ENCODE measurements at places on chromosomes 3 and 15.
A peak's percentile ranks its signal among the peaks of the same experiment; 100 is the strongest.

DNA sequence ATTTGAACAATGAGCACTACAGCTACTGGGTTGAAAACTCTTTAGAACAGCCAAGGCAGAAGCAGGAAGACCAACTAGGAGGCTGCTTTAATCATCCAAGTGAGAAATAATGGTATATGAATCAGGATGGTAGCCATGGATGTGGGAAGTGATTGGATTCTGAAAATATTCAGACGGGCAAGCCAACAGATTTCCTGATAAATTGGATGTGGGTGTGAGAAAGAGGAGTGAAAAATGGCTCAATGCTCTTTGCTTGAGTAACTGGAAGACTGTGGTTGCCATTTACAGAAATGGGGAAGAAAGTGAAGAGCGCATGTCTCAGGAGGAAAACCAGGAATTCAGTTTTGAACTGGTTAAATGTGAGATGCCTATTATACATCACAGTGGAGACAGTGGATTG is 50.4 kb downstream of the ISL2 start:
- no peak for DNase-seq

DNA sequence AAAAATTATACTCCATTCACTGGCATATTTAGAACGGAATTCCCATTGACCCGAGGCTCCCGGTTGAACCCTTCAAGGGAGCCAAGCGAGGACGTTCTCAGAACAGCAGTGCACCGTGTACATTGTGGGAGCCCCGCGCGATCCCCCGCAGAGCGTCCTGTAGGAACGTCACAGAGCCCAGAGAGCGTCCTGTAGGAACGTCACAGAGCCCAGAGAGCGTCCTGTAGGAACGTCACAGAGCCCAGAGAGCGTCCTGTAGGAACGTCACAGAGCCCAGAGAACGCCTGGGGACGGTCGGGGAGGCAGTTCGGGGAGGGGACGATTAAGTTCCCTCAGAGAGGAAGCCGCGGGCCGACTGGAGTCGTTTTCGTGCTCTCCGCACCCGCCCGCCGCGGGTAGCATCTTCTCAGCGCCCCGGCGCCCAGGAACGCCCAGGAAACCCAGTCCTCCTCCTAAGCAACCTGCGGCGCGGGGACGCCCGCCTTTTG is 506 bp upstream of the ATP1B3 start:
- no peak for DNase-seq

DNA sequence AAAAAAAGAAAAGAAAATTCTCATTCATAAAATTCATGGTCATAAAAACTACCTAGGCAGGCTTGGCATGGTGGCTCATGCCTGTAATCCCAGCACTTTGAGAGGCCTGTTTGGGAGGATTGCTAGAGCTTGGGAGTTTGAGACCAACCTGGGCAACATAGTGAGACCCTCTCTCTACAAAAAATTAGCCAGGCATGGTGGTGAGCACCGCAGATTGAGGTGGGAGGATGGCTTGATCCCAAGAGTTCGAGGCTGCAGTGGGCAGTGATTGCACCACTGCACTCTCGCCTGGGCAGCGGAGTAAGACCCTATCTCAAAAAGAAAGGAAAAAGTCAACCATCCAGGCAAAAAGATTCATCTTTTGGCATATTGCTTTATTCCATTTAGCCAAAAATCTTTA is 58.5 kb downstream of the MEIS2 start:
- no peak for DNase-seq

DNA sequence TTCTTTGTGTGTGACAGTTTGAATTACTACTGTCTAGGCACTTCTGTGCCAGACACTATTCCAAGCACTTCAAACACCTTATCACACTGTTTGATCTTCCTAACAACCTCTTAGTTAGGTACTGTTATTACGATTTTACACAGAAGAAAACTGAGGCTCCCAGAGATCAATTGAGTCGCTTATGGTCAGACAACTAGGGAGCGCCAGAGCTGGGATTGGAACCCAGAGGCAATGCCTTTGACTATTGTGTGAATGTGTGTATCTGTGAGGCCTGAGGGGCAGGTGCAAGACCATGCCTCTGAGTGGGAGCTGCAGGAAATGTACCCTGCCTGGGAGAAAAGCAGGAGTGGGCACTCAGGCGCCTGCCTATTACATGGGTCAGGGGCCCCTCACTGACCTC is 1.8 kb downstream of the TRH start:
- DNase-seq: no peak

DNA sequence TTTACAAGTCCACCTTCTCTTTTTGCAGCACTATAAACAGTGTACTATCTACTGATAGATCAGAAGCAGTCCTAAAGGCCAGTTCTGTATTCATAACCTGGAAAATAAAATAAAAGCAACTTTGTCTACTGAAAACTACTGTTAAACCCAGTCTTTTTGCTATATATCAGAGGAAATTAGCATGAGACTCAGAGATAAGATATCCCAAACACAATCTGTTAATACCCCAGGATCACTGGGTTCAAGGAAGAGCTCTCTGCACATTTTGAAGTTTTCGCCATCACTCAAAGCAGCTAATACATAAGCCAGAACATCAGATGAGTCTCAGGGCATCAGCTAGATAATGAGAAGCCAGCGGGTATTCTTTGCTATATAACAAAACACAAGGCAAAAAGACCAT is 21.8 kb downstream of the OSBPL10 start:
- no peak for DNase-seq

DNA sequence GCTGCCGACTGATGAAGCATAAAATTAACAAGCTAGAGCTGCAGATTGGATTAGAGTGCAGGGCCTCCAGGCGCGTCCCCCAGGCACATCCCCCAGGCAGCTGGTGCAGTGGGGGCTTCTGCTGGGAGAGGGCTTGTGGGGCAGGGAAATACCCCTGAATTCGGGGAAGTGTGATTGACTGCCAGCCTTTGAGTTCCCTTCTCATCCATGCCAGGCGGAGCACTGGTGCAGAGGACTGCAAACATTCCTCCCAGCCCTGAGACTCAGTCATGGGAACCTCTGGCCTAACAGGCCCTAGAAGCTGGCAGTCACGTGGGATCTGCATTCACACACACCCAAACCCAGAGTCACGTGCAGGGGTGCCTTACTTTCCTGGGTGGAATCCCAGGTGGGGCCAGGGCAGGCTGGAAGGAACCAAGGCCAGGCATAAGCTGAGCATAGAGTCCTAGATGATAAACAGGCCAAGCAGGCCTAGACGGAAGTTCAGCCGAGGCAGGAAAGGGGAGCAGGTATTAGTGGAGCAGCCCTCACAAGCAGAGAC is 46.2 kb upstream of the SEC22A start:
- no peak for DNase-seq

- DNase-seq: peak; percentile 66
Measured at GRCh38 chr15:40098489-40099261, 10.0 kb downstream of the BMF start.

GRCh38 chr15:92232317-92232716 is 161.4 kb upstream of the ST8SIA2 start:
- DNase-seq: no peak

DNA sequence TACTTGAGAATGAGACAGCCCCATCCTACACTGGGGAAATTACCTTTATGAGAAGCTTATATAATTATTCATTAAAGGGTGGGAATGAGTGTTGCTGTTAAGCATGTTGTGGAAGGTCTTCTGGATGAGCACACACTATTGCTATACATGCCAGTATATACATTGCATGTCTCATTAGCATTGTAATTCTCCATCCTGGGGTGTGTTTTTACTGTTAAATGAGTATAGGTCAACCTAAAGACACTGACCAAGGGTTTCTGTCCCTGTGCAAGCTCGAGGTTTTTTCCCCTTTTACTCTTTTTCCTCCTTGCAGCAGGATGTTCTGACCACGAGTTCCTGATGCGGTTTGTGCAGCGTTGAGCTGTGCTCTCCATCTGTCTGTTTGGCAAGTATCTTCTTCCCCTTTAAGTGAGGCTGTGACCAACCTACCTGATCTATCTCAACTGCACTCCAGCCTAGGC is 7.2 kb upstream of the IVD start:
- DNase-seq: no peak

DNA sequence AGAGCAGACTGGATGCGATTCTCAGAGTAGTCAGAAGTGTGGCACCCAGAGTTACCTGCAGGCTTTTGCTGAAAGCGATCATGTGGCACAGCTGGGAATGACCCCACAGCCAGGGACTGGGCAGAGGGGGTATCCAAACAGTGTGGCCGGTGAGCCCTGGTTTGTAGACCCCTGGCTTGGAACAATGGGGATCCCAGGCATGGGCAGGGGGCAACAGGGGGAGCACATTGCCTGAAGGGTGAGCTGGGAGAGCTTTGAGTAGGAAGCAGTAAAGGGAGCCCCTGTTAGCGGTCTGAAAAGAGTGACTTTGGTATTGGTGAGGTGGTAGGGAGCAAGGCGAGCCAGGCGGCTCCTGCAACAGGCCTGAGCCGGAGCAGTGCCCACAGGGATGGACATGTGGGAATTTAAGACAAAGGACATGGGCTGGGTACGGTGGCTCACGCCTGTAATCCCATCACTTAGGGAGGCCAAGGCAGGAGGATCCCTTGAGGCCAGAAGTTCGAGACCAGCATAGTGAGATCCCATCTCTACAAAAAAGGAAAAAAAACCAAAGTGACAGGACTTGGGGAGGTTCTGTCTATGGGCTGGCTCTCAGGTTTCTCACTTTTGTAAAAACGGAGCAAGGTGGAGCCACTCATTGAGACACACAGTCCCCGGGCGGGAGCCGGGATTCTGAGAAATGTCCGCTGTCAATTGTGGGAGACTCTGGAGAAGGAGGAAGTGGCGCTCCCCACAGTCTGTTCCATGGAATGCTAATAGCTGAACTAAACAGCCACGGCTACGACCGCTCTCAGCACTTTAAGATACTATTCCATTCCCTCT is 223.8 kb upstream of the LYSMD4 start:
- DNase-seq: no peak

DNA sequence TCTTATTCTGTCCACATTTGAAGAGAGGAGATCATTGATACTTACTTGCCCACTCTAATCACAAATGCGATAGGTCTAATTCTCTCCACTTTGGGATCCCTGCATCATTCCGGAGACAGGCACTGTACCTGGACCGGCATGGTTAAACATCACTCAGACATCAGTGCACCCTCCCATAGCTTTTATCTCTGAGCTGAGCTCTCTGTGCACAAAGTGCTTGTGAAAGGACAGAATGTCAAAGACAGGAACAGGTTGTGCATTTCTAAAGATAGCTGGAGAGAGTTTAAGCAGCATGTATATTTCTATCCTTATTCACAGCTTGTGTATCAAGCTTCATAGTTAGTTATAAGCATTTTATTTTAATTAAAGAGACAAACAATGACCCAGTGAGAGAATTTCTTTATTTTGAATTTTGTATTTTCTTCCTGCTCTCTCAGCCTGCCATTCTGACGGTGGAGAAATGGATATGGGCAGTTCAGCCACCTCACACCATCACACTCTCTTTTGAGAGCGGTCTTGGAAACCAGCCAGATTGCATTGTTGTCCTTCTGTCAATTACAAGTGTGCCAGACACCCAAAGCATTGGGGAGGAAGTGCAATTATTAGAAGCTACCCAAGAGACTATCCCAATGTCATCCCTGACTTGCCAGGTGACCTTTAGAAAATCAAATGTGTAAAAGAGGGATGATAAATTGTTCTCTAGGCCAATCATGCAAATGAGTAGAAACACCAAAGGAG is 65.2 kb upstream of the CHL1 start:
- DNase-seq: peak; percentile 44

GRCh38 chr3:111764645-111765091 is 94.4 kb upstream of the PHLDB2 start:
- DNase-seq: no peak

DNA sequence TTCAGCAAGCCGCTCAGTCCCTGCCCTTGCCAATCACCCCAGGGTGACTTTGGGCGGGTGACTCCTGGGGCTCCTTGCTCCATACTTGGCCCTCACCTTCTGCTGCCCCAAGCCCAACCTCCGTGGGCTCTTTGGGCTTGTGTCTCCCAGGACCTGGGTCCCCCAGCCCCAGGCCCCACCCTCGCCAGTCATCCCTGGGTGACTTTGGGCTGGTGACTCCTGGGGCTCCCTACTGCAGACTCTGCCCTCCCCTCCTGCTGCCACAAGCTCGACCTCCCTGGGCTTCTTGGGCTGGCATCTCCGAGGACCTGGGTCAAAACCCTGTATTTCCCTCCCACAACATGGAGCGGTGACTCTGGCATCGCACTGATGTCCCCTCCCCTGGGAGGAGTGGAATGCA is 151.5 kb downstream of the GOLGA6L4 start:
- no peak for DNase-seq

GRCh38 chr15:43808960-43809678 is 8.7 kb downstream of the HYPK start:
- DNase-seq: no peak

DNA sequence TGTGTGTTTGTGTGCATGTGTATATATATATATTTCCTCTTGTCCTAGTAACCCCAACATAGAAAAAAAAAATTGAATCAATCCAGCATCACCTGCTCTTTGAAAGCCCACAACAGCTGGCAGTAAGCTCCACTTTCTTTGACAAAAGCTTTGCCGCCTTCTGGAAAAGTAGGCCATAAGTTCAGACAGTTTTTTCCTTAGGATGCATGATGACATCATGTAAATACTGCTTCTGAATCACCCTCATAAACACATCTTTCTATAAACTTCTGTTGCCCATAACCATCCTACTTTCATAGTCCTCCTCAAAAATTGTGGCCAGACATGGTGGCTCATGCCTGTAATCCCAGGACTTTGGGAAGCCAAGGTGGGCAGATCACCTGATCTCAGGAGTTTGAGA is 67.4 kb downstream of the CSNK1G1 start:
- DNase-seq: no peak

DNA sequence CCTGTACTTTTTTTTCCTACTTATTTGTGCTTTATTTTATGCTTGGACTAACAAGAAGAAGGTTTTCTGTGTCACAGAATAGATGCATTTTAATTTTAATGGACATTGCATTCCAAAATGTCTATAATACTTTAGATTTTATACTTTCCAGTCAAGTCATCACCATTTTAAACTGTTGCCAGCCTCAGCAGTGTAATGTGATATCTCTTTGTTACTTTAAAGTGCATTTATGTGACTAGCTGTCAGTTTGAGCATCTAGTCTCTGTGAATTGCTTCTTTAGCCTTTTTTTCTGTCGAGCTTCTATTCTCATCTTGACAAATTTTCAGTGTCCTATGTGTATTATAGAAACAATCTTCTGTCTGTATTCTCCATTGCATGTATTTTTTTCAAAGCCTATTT is 511.4 kb upstream of the CBLB start:
- DNase-seq: no peak

DNA sequence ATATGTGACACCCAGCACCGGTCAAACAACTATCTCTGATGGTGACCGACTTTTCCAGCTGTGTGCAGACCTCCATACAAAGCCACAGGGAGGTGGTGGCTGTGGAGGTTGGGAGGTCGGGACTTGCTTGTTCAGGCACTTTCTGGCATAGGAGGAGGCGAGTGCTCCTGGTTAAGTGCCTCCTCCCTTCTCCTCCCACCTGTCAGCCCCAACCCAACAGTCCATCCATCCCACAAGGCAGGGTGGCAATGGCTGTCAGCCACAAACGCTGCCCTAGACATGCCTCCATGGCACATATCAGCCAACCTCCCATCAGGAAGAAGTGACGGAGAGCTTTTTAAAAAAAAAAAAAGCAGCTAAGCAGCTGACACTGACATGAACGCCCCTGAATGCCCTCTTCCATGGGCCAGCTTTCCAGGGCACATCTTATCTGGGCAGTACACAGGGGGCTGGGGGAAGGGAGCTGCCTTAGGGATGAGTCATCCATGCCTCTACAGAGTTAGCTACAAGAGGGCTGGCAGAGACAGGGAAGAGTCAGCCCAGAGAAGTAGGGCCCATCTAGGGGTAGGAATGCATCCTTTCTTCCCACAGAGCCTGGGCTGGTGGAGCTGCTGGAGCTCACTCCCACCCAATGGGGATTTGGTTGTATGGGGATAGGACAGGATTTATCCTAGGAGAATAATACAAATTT is 41.2 kb downstream of the CCDC12 start:
- DNase-seq: no peak

All from NCI-H2029 treated with DMSO at 0.1 percent for 48 hours (cell line).